ENCODE measurements at places on chromosomes 6 and 20. TPM values are rescaled to one million over a fixed set of nuclear protein-coding genes. Genes with fewer than 3 reads are reported as not detected.

The REM1 gene
- total RNA-seq = 0.57 TPM

The PDYN gene
- total RNA-seq = not detected

The WFDC5 gene
- total RNA-seq = 284 TPM

The KIF13A gene
- total RNA-seq = 91.9 TPM

The SNAP91 gene
- not detected for total RNA-seq

The CDSN gene
- total RNA-seq = 350 TPM

The WFDC12 gene
- 2.3 TPM for total RNA-seq

The SLC22A23 gene
- total RNA-seq = 38.2 TPM

The KCNS1 gene
- 5.5 TPM for total RNA-seq

The SMAP1 gene
- total RNA-seq = 39.1 TPM

DNA sequence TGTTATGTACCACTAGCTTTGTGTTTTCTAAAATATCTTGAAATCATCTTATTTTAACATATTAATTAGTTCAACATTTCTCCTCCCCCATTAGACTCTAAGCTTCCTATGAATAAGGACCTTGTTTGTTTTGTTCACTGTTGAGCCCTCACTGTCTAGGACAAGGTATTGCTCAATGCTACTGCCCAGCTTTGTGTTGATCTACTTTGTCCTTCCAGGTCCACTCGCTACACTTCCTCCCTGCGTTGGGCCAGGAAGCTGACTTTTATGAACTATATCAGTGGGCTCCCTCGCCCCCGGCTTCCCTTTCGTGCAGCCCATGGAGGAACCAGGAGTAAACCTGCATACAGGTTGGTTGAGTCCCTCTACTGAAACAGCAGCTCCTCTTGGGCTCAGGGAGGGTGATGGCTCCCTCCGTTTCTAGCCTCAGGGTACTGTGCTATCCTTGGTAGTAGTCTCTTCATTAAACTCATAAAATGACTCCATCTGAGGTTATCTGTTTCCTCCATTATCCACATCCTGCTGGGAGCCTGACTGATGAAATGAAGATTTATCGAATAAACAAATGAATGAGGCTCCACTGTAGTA, 272.5 kb downstream of the CLIC5 start:
- H3K27me3 ChIP-seq = no peaks in the 10 kb centered on the region
- no peaks in the 10 kb centered on the region for H3K36me3 ChIP-seq
- DNase-seq = no peak
- H3K4me3 ChIP-seq = no peak overlapping the region
- no peak overlapping the region for H3K27ac ChIP-seq

DNA sequence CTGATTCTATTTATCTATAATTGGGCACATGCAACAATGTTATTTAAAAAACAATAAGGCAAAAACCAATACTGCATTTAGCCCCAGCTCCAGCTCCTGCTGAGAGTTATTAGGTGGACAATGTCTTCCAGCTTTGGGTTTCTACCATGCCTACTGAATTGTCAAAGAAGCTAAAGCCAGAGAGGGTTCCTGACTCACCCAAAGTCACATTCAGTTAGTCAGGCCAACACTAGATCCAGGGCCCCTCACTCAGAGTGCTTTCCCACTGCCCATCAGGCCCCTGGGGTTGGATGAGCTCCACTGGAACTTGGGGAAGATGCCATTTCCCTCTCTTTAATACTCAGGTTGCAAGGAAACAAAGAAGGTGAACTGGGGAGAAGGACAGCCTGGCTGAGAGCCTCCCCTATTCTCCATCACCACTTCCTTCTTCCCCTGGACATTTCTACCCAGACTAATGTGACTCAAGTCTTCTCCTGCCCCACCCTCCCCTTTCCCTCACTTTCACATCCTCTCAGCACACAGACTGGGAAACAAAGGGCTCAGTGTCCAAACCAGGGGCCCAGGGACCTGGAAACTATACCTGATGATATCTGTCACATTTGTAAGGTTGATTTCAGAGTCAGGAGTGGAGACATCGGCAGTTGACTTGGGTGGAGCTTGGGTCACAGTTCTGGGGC, 6.0 kb downstream of the TREM1 start:
- H3K27ac ChIP-seq = no peak overlapping the region
- H3K27me3 ChIP-seq = peaks cover 41% of the 10 kb centered on the region
- H3K36me3 ChIP-seq = no peaks in the 10 kb centered on the region
- H3K4me1 ChIP-seq = no peaks in the 10 kb centered on the region
- H3K4me3 ChIP-seq = no peak overlapping the region
- no peak for DNase-seq

GRCh38 chr6:37554480-37554819, 54.8 kb upstream of the CCDC167 start:
- H3K27ac ChIP-seq = no peak overlapping the region
- H3K4me3 ChIP-seq = no peak overlapping the region
- no peaks in the 10 kb centered on the region for H3K4me1 ChIP-seq

DNA sequence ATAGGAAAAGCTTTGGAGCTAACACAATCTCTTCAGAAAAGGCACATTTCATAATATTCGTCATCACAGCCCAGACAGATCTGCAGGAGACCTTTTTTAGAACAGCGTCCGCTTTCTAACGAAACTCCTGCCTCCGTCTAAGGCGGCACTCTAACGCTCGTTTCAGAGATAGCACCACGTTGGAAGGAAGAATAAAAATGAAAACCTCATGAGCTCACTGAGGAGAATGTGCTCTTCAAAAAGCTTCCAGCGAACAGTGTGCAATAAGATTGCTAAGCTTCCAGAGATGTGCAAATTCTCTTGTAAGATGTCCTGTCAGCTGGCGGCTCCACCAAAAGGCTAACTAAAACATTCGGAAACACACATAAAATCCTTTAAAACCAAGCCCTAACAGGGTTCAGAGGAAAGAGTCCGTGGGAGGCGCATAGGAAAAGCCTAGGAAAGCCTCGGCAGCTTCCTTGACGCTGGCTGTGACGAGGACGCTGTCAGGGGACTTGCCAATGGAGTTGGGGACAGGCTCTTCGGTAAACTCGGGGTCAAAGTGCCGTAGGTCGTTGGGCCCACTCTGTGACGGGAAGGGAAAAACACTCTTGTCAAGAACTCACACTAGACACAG, 117.6 kb upstream of the SLC2A12 start:
- H3K27ac ChIP-seq = peak overlapping the region; percentile 42
- peak overlapping the region; percentile 91 for H3K4me3 ChIP-seq
- H3K36me3 ChIP-seq = peaks cover 58% of the 10 kb centered on the region
- H3K27me3 ChIP-seq = no peaks in the 10 kb centered on the region
- H3K4me1 ChIP-seq = peaks cover 39% of the 10 kb centered on the region

- DNase-seq = no peak
- H3K4me3 ChIP-seq = no peak overlapping the region
- H3K27ac ChIP-seq = no peak overlapping the region
- H3K4me1 ChIP-seq = no peaks in the 10 kb centered on the region
- H3K36me3 ChIP-seq = no peaks in the 10 kb centered on the region
- H3K27me3 ChIP-seq = no peaks in the 10 kb centered on the region
These were observed 9.1 kb upstream of the BRPF3 start for GRCh38 chr6:36187446-36187845.

- H3K27me3 ChIP-seq = no peaks in the 10 kb centered on the region
- H3K27ac ChIP-seq = no peak overlapping the region
- no peaks in the 10 kb centered on the region for H3K36me3 ChIP-seq
- H3K4me1 ChIP-seq = no peaks in the 10 kb centered on the region
These were observed 195.9 kb upstream of the CST7 start for GRCh38 chr20:24753130-24753529.

- no peak for DNase-seq
- no peaks in the 10 kb centered on the region for H3K27me3 ChIP-seq
- peaks cover 2% of the 10 kb centered on the region for H3K4me1 ChIP-seq
These were observed 61.7 kb upstream of the EMILIN3 start for GRCh38 chr20:41428285-41428684.

DNA sequence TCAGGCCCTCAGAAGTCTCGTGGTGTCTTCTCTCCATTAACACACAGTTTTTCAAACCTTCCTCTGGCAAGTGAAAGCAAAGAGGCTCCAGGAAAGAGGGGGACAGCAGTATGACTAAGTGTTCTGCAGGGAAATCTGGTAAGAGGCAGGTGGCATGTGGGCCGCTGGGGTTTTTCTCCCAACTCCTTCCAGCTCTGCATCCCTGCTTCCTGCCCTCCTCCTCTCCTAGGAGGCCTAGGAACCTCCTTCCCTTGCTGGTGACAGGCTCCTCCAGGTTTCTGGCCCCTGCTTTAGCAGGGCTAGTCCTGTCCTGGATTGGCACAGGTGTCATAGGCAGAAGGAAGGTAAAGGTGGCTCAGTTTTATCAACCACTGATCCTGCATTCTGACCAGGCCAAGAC, 7.6 kb upstream of the ITCH start:
- no peaks in the 10 kb centered on the region for H3K4me1 ChIP-seq
- H3K36me3 ChIP-seq = no peaks in the 10 kb centered on the region
- H3K4me3 ChIP-seq = no peak overlapping the region
- DNase-seq = no peak

DNA sequence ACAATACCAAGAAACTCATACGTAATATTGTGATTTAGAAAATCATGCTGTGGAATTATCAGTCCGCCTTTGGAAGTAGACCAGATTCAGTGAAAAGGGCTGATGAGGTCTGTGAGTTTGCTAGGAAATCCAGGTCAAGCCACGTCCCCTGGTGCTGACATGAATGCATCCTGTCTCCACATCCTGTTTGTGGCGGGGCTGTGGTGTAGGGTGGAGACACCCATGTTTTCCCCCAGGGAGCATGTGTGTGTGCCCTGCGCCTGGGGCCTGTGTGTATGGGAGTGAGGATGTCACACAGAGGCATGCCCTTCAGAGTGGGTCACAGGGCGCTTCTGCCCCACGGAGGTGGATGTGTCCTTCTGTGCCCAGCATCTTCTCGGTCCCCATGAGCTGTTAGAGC, 109.1 kb downstream of the SASH1 start:
- peaks cover 7% of the 10 kb centered on the region for H3K4me1 ChIP-seq
- H3K27ac ChIP-seq = no peak overlapping the region
- H3K27me3 ChIP-seq = no peaks in the 10 kb centered on the region
- H3K4me3 ChIP-seq = no peak overlapping the region

GRCh38 chr20:50704971-50705370, 13.6 kb upstream of the RIPOR3 start:
- no peak overlapping the region for H3K4me3 ChIP-seq
- peaks cover 2% of the 10 kb centered on the region for H3K4me1 ChIP-seq
- H3K36me3 ChIP-seq = no peaks in the 10 kb centered on the region
- H3K27ac ChIP-seq = no peak overlapping the region

- no peaks in the 10 kb centered on the region for H3K27me3 ChIP-seq
- DNase-seq = no peak
- no peaks in the 10 kb centered on the region for H3K36me3 ChIP-seq
- no peak overlapping the region for H3K4me3 ChIP-seq
- H3K4me1 ChIP-seq = no peaks in the 10 kb centered on the region
- H3K27ac ChIP-seq = no peak overlapping the region
These were observed 406.9 kb upstream of the MAP3K7 start for GRCh38 chr6:90993770-90994169.

DNA sequence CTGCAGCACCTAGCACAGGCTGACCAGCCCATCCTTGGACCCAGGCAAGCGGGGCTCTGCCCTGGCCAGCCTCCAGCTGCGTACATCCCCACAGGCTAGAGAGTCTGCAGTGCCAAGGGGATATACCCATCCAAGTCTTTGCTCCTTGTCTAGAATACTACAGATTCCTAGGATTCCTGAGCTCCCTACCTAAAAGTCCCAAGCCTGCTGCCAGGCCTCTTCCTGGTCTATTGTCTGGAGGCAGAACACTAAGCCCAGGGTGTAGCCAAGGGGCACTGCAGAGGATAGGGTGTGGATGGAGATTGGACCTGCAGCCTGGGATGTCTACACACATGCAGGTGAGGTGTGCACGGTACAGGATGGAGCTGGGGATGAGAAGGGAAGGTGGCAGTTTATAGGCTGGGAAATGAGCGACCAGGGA, 90.0 kb upstream of the SIRPA start:
- peaks cover 53% of the 10 kb centered on the region for H3K4me1 ChIP-seq
- H3K36me3 ChIP-seq = no peaks in the 10 kb centered on the region
- no peak overlapping the region for H3K4me3 ChIP-seq
- no peaks in the 10 kb centered on the region for H3K27me3 ChIP-seq
- DNase-seq = no peak

DNA sequence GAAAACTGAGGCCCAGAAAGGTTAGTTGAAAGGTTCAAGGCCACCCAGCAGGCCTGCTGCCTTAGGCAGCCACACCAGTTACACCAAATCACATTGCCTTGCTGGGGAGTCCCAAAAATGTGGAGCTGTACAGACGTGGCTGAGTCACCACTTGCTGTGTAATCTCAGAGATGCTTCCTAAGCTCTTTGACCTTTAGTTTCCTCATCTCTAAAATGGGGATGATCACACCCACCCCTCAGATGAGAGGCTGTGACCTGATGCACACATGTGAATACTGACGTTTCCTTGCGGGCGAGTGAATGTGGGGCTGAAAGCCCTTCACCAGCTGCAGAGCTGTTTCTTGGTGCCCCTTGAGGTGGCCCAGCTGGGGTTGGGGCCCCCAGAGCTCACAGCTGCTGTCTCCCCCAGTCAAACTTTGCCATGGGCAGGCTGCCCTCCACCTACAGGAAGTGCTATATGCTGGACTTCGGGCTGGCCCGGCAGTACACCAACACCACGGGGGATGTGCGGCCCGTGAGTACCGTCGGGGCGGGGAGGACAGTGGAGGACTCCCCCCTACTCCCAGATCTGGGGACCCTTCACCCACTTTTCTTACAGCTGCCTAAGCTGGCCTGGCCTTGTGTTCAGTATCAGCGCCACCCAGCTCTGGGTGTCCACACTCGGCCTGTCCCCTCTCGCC, 11.0 kb downstream of the TTBK1 start:
- DNase-seq = no peak
- no peaks in the 10 kb centered on the region for H3K36me3 ChIP-seq
- peaks cover 67% of the 10 kb centered on the region for H3K27me3 ChIP-seq
- no peak overlapping the region for H3K27ac ChIP-seq

DNA sequence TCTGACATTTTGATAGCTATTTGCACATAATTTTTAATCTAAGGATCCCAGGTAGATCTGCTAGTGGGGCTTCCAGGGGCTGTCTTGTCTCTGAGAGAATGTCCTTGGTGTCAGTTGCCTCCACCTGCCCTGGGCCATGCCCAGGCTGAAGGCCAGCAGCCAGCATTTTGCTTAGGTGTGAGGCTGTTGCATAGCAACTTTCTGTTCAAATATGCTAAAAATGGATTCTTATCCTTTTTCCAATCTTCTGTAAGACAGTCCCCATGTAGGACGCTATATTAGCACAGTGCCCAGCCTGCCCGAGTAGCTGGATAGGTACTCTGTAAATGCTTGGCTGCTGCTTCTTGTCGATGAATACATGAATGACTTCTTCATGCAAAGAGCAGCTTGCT, 62.5 kb upstream of the CITED2 start:
- no peaks in the 10 kb centered on the region for H3K36me3 ChIP-seq
- H3K4me1 ChIP-seq = no peaks in the 10 kb centered on the region
- H3K4me3 ChIP-seq = no peak overlapping the region
- no peak overlapping the region for H3K27ac ChIP-seq
- no peak for DNase-seq

- no peak overlapping the region for H3K27ac ChIP-seq
- DNase-seq = no peak
- no peaks in the 10 kb centered on the region for H3K27me3 ChIP-seq
These were observed 58.6 kb downstream of the TMEM242 start for GRCh38 chr6:157264701-157265100.

GRCh38 chr6:11206576-11206975, 25.9 kb downstream of the NEDD9 start:
- no peaks in the 10 kb centered on the region for H3K27me3 ChIP-seq
- no peak for DNase-seq
- H3K4me3 ChIP-seq = no peak overlapping the region
- peak overlapping the region; percentile 70 for H3K27ac ChIP-seq
